Liver (tissue), 10 donors: ENCODE measurements at places on chromosomes 6 and 20. TPM values are rescaled to one million over a fixed set of nuclear protein-coding genes. Genes with fewer than 3 reads are reported as not detected.

GRCh38 chr6:151089978-151090377, 149.8 kb upstream of the AKAP12 start:
- DNase-seq: no peak

The HFE gene
- polyA plus RNA-seq: 9.6 TPM

DNA sequence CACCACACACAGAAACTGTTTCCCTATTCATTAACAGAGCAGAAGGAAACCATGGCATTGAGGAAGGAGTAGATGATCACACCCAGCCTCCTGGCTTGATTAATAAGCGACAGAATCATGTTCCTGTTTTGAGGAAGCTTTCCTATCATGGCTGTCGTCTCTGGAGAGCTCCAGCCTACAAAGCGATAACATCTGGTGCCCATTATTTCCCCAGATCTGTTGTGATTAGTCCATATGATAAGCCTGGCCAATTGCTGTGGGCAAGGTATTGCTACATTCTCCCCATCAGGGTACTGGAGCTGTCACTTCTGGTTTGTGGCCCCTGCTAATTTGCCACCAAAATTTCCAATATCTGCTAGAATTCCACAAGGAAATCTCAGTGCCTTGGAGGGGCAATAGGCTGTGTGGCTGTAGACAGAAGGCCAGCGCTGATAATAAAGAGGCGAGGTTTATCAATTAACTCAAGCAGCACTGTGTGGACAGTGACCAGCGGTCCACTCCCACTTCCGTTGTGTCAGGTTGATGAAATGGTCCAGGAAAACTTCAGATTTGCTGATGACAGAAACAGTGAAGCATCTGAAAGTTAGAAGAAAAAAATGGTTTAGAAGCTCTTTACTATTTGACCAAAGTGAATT, 66.4 kb downstream of the OLIG3 start:
- DNase-seq: no peak

The SAPCD1 gene
- polyA plus RNA-seq: 0.68 TPM

- DNase-seq: no peak
These were observed 699.7 kb downstream of the DHX35 start for GRCh38 chr20:39661833-39662232.
